ENCODE measurements at places on chromosomes 7 and 10. TPM values are rescaled to one million over a fixed set of nuclear protein-coding genes. Genes with fewer than 3 reads are reported as not detected.

Gene UCN3
- total RNA-seq: not detected

Gene LIPK
- not detected for total RNA-seq

Gene AKR1C4
- total RNA-seq: not detected

GRCh38 chr7:1425292-1426136 is 33.8 kb downstream of the MICALL2 start:
- no peak for DNase-seq

- no peak for DNase-seq
These were observed 54.0 kb downstream of the MALSU1 start for GRCh38 chr7:23353172-23353571.

GRCh38 chr10:7335977-7336376 is 74.9 kb downstream of the SFMBT2 start:
- DNase-seq: no peak

DNA sequence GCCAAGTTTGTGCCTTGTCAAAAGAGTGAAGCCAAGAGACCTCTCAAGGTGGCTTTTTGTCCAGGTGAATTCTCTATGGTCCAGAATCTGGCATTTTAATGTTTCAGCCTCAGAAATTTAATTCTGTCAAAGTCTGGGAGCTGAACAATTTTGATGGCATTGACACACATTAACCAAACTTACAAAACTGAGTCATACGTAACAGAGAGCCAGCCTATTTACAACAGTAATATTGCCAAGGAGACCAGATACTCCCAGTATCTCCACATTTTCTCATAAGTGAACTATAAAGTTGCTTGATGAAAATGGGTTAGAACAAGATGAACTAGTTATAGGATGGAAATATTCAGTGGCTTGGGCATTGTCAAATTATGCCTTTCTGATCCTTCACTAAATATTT is 43.8 kb downstream of the PDE6C start:
- no peak for DNase-seq

- DNase-seq: peak; percentile 73
These were observed 51.4 kb upstream of the SMNDC1 start for GRCh38 chr10:110355922-110356627.

- DNase-seq: no peak
These were observed 45.2 kb downstream of the COL1A2 start for GRCh38 chr7:94439893-94440381.

DNA sequence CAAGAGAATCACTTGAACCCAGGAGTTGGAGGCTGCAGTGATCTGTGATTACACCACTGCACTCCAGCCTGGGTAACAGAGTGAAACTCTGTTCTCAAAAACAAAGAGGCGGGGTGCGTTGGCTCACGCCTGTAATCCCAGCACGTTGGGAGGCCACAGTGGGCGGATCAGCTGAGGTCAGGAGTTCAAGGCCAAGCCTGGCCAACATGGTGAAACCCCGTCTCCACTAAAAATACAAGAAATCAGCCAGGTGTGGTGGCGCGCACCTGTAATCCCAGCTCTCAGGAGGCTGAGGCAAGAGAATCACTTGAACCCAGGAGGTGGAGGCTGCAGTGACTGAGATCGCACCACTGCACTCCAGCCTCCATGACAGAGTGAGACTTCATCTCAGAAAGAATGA is 42.4 kb upstream of the NCAPG2 start:
- DNase-seq: no peak

DNA sequence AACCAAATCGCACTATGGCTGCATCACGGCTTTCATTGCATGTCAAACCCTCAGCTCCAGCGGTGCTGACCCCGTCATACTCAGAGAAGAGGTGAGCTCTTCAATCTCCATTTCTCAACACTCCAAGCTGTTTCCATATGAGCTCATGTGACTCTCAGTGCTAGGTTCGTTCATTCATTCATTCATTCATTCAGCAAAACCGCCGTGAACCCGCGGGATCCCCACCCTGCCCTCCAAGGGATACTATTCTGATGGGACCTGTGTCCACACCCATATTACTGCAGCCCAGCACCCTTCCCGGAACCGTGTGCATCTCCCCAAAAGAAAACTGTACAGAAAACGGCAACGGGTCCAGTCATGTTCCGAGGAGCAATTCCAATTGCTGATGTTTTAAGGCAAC is 184.7 kb downstream of the DIP2C start:
- no peak for DNase-seq

DNA sequence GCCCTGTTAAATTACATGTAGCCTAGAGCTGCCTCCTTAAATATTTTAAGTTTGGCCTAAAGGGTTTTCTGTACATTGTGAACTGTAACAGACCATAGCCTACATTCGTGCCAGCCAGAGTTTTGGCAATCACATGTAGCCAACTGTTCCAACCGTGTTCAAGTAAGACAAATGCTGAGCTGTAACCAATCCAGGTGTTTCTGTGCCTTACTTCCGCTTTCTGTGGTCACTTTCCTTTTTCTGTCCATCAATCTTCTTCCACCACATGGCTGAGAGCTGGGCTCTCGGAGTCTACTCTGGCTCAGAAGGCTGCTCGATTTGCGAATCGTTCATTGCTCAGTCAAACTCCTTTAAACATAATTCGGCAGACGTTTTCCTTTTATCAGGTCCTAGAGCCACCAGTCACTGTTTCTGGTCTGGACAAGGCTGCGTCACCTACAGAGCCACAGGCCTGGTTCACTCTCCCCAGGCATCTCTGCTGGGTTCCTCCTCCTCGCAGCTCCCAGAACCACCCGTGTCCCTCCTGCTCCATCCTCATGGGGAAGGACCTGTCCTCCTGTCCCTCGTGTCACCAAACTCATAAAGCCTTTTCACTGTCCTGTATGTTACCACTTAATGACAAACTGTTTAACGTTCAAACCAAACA is 158.0 kb upstream of the RHEB start:
- no peak for DNase-seq

DNA sequence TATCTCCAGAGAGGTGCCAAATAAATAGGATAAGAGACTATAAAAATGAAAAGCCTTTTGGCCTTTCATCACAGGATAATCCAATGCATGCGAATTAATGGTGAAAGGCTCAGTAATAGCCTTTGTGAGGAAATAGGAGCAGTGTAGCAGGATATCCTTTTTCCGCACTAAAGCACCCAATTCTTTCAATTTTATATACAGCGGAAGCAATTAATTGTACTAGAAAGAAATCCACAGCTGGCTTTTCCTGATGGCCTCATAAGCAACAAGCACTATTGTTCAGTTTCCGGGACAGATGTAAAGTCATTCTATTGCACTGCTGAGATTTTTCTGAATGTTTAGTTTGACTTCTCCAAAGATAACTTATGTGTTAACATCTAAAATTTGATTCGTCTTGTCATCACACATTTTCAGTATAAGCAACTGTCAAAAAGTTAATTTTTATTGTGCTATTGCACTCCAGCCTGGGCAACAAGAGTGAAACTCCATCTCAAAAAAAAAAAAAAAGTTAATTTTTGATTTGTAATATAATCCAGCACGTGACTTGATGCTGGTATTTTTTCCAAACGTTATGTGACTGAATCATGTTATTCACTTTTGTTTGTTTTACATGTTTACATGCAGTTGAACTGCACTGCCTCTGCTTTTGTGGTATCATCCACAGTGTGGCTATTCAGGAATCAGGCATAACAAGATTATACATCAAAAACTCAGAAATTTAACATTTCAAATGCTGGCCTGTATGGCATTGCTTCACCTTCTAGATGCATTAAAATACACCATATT is 8.4 kb upstream of the BMPR1A start:
- no peak for DNase-seq

DNA sequence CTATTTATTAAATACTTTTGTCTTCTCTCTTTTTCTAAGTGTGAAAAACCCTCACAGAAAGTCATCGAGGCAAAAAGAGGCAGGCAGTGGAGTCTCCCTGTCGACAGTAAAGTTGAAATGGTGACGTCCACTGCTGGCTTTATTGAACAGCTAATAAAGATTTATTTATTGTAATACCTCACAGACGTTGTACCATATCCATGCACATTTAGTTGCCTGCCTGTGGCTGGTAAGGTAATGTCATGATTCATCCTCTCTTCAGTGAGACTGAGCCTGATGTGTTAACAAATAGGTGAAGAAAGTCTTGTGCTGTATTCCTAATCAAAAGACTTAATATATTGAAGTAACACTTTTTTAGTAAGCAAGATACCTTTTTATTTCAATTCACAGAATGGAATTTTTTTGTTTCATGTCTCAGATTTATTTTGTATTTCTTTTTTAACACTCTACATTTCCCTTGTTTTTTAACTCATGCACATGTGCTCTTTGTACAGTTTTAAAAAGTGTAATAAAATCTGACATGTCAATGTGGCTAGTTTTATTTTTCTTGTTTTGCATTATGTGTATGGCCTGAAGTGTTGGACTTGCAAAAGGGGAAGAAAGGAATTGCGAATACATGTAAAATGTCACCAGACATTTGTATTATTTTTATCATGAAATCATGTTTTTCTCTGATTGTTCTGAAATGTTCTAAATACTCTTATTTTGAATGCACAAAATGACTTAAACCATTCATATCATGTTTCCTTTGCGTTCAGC is 43.4 kb downstream of the TARP start:
- no peak for DNase-seq

GRCh38 chr10:24690961-24691512 is 32.6 kb downstream of the ARHGAP21 start:
- no peak for DNase-seq

DNA sequence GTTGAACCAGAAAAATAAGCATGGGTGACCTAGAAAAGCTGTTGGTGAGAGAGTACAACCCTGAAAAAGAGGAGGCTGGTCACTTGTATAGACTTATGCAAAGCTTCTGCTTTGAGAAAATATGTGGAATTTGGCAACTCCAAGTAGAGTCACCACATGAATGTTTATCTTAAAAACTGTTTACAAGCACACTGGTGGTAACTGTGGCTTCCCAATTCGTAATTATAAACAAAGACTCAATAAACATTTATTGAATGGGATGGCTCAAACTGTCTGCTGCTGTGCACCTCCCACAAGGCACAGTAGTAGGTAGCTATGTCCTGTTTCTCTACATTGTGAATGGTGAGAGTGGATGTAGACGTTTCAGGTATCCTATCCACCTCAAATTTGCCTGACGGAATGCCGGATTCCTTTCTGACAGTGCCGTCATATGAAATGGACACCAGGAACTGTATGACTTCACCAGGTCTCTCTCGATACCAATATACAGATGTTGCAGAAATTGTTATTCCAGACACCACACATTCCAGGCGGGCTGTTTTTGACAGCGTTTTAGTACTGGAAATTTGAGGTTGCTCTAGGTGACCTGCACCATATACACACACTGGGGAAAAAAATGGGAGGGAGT is 43.4 kb upstream of the TARP start:
- DNase-seq: no peak

- DNase-seq: no peak
These were observed 154.7 kb downstream of the MGMT start for GRCh38 chr10:129621693-129622092.

All from activated CD4-positive, alpha-beta memory T cell treated with anti-CD3 and anti-CD28 coated beads for 36 hours (primary cell).